Ovary (tissue), 10 donors: ENCODE measurements at places on chromosomes 5 and 9. TPM values are rescaled to one million over a fixed set of nuclear protein-coding genes. Genes with fewer than 3 reads are reported as not detected.

GRCh38 chr5:157828105-157828943, 30.6 kb downstream of the CLINT1 start:
- no peaks in the 10 kb centered on the region for H3K36me3 ChIP-seq

GRCh38 chr5:109247986-109248385, 161.8 kb downstream of the PJA2 start:
- H3K4me1 ChIP-seq: no peaks in the 10 kb centered on the region
- H3K4me3 ChIP-seq: no peak overlapping the region
- no peak overlapping the region for H3K27ac ChIP-seq
- DNase-seq: no peak
- no peaks in the 10 kb centered on the region for H3K36me3 ChIP-seq

- no peak overlapping the region for H3K4me3 ChIP-seq
- no peaks in the 10 kb centered on the region for H3K27me3 ChIP-seq
- no peaks in the 10 kb centered on the region for H3K36me3 ChIP-seq
- DNase-seq: no peak
- H3K27ac ChIP-seq: no peak overlapping the region
Measured at GRCh38 chr9:131701789-131702337, 38.0 kb downstream of the RAPGEF1 start.

DNA sequence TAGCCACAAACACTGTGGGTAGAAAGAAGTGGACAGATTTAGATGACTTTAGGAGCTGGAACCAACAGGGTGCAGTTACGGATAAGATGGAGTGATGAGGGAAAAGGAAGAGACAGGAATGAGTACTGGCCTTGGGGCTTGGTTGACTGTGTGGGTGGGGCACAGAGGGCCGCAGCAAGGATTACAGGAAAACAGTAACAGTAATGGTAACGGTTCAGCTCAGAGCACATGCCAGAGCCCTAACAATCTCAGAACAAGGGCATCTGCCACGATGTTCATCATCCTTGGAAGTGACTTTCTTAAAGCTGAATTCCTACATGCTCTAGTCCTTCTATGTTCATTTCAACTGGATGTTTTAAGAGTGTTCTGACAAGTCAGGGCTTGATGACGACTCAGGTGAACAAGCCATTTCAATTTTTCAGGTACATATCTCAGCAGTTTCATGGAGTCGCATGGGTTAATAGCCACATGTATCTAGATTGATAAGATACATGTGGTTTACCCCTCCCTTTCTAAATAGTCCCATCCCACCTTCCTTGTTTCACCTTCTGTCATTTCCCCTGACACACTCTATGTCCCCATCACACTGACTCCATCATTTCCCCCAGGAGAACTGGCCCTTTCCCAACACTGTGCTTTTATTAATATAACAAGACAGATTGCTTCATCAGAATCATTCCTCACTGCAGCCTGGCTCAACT, 65.0 kb downstream of the CEMIP2 start:
- no peak overlapping the region for H3K4me3 ChIP-seq
- H3K27me3 ChIP-seq: no peaks in the 10 kb centered on the region
- no peaks in the 10 kb centered on the region for H3K36me3 ChIP-seq
- no peak overlapping the region for H3K27ac ChIP-seq
- DNase-seq: no peak

DNA sequence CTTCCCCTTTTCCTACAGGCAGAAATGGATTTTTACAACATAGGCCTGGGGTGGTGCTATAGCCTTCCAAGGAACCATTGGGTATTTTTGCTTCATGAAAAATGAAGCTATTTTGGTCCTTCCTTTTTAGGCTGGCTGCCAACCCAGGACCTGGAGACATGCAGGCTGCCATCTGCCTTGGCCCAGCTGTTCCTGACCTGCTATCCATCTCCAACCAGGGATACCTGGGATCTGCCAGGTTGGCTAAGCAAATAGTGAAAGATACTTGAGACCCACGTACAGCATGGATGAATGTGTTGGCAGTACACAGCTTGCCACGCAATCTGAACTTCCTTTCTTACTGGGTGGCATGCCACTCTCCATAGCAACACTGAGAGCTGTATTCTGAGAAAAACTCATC, 31.1 kb downstream of the MRPS27 start:
- no peak for DNase-seq
- H3K27me3 ChIP-seq: no peaks in the 10 kb centered on the region
- H3K36me3 ChIP-seq: no peaks in the 10 kb centered on the region
- H3K4me3 ChIP-seq: no peak overlapping the region

GRCh38 chr5:96388176-96388575, 44.9 kb downstream of the PCSK1 start:
- no peak for DNase-seq
- H3K27ac ChIP-seq: no peak overlapping the region
- no peaks in the 10 kb centered on the region for H3K27me3 ChIP-seq
- no peaks in the 10 kb centered on the region for H3K36me3 ChIP-seq
- no peak overlapping the region for H3K4me3 ChIP-seq

DNA sequence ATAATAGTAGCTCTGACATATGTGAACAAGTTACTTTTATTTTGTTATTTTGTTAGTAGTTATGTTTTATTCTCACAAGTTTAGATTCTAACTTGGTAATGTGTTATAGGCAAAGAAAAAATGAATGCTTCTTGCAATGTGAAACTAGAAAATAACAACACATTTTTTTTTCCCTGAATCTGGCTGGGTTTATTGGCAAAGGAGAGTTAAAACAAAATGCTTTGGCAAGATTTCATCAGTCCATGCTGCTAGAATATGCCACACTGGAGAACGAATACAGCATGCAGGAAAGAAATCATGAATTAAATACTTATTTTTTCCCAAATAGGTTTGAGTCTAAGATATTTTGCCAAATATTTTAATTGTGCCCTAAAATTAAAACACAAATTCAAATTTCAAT, 1048.1 kb upstream of the ACO1 start:
- no peak for DNase-seq
- no peak overlapping the region for H3K27ac ChIP-seq
- no peaks in the 10 kb centered on the region for H3K4me1 ChIP-seq
- no peaks in the 10 kb centered on the region for H3K27me3 ChIP-seq

DNA sequence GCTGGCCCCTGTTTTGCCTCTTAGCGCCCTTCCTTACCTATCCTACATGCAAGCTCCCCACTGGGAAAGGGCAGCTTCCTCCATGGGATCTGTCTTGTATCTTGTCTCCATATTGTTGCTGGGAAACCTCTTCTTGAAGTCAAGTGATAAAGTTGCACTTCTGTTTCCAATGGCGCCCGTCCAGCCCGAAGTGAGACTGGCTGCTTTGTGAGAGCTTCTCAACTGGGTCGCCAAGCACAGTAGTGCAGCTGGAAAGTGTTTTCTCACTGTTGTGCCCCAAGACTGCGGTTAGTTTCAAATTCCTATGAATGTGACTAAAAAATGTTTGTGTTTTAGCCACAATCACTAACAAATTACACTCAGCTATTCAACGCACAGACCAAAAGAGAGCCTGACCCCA, 506.6 kb upstream of the MPDZ start:
- no peak overlapping the region for H3K4me3 ChIP-seq
- DNase-seq: no peak
- H3K4me1 ChIP-seq: peaks cover 4% of the 10 kb centered on the region
- H3K27me3 ChIP-seq: no peaks in the 10 kb centered on the region
- no peaks in the 10 kb centered on the region for H3K36me3 ChIP-seq

GRCh38 chr5:751496-751895, 33.0 kb downstream of the ZDHHC11B start:
- H3K4me1 ChIP-seq: no peaks in the 10 kb centered on the region
- DNase-seq: no peak
- H3K4me3 ChIP-seq: no peak overlapping the region
- H3K36me3 ChIP-seq: no peaks in the 10 kb centered on the region

- H3K27ac ChIP-seq: no peak overlapping the region
- no peak for DNase-seq
- no peak overlapping the region for H3K4me3 ChIP-seq
- H3K36me3 ChIP-seq: no peaks in the 10 kb centered on the region
- H3K4me1 ChIP-seq: no peaks in the 10 kb centered on the region
Measured at GRCh38 chr9:3855929-3856328, 330.1 kb upstream of the RFX3 start.

GRCh38 chr9:88106492-88106891, 31.8 kb downstream of the SPATA31C2 start:
- no peak overlapping the region for H3K4me3 ChIP-seq
- no peaks in the 10 kb centered on the region for H3K36me3 ChIP-seq
- no peak overlapping the region for H3K27ac ChIP-seq
- no peaks in the 10 kb centered on the region for H3K4me1 ChIP-seq
- no peak for DNase-seq

DNA sequence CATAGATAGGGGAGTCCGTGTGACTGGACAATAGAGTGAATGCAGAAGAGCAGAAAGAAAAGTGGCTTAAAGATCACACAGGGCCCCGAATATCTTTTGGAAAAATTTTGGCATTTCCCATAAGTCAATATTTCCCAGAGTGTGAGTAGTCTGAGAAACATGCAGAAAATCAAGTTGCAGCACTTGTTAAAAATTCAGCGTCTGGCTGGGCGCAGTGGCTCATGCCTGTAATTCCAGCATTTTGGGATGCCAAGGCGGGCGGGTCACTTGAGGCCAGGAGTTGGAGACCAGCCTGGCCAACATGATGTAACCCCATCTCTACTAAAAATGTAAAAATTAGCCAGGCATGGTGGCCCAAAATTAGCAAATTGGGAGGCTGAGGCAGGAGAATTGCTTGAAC, 227.0 kb downstream of the DRD1 start:
- H3K4me3 ChIP-seq: no peak overlapping the region
- no peak for DNase-seq
- no peaks in the 10 kb centered on the region for H3K27me3 ChIP-seq
- H3K36me3 ChIP-seq: no peaks in the 10 kb centered on the region
- H3K27ac ChIP-seq: no peak overlapping the region

DNA sequence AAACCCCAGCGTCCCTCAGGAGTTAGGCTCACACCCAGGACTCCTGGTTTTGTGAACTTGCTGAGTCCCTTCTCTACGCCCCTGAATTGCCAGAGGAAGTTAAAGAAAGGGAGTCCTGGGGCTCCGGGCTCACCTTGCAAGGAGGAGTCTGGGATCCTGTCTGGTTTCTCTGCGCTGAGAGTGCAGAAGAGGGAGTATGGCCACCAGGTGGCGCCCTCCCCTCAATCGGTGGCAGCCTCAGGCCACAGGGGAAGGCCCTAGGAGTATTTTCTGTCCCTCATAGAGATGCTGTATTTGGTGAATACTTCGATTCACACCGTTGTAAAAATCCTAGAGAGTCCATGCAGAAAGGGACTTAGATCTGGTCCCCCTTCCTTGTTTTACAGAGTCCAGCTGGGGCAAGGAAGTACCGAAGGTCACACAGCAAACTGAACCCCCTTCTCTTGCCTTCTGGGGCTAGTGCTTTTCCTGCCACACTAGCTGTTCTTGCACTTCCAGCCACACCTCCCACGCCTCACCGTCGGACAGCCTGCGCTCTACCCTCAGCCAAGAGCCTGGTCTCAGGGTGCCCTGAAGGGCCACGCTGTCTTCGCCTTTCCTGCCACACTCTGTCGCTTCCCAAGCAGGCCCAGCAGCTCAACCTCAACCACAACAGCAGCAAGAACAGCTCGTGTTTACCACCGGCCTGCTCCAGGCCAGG, 10.2 kb downstream of the HAND1 start:
- no peaks in the 10 kb centered on the region for H3K27me3 ChIP-seq
- peak; percentile 86 for DNase-seq

DNA sequence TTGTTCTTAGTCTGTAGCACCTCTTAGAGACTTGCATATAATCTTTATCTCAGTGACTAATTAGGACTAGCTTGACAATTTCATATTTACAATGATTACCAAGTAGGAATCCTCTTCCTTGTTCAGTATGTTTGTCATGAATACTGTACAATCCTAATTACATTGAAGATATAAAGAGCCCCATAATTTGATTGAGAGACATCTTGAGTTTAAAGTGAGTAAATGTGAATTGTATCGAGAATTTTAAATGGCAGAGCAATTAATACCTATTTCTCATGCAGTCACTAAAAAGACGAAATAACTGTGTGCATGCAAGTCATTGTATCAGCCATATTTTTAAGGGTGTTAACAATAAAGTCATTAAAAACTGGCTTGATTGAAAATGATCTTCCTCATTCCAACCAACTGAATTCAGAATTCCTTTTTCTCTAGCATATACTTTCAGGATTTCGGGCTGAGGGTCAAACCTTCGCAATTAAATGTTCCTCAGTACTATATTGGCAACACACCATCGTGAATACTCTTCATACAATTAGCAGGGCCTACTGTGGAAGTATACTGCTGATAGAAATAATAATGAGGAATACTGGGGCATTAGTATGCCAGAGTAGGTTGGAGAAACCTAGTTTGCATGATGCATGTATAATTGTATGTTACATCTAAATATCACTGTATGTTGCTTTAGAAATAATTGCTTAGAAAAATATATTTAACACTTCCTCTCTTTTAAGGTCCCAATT, 284.7 kb upstream of the TMEM161B start:
- DNase-seq: no peak
- no peaks in the 10 kb centered on the region for H3K27me3 ChIP-seq
- H3K36me3 ChIP-seq: no peaks in the 10 kb centered on the region
- H3K4me1 ChIP-seq: no peaks in the 10 kb centered on the region

GRCh38 chr5:132525299-132525724, 18.0 kb downstream of the IL5 start:
- no peak for DNase-seq
- no peak overlapping the region for H3K4me3 ChIP-seq
- no peaks in the 10 kb centered on the region for H3K36me3 ChIP-seq
- no peak overlapping the region for H3K27ac ChIP-seq

GRCh38 chr5:132495667-132496190, 5.2 kb upstream of the IRF1 start:
- H3K4me1 ChIP-seq: peaks cover 13% of the 10 kb centered on the region
- peak; percentile 94 for DNase-seq
- no peaks in the 10 kb centered on the region for H3K36me3 ChIP-seq
- H3K4me3 ChIP-seq: peak overlapping the region; percentile 70
- no peaks in the 10 kb centered on the region for H3K27me3 ChIP-seq

DNA sequence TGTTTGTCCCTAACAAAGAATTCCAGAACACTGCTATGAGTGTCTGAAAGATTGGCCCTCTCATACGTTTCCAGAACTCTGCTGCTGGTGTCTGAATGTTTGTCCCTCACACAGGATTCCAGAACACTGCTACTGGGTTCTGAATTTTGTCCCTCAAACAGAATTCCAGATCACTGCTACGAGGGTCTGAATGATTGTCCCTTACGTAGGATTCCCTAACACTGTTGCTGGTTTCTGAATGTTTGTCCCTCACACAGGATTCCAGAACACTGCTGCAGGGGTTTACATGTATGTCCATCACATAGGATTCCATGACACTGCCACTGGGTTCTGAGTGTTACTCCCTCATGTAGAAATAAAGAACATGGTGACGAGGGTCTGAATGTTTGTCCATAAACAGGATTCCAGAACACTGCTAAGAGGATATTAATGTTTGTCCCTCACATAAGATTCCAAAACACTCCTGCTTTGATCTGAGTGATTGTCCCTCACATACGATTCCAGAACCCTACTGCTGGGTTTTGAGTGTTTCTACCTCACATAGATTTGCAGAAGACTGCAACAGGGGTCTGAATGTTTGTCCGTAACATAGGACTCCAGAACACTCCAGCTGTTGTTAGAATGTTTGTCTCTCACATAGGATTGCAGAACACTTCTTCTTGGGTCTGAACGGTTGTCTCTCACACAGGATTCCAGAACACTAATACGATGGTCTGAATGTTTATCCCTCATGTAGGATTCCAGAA, 214.4 kb downstream of the FOXD4L6 start:
- H3K4me3 ChIP-seq: no peak overlapping the region
- no peaks in the 10 kb centered on the region for H3K27me3 ChIP-seq
- no peak for DNase-seq
- H3K36me3 ChIP-seq: no peaks in the 10 kb centered on the region
- no peak overlapping the region for H3K27ac ChIP-seq

GARNL3 gene
- 22.9 TPM for total RNA-seq

ARSB gene
- 5.9 TPM for total RNA-seq

CNTLN gene
- 16.8 TPM for total RNA-seq

SLCO6A1 gene
- not detected for total RNA-seq

WDR38 gene
- 1.7 TPM for total RNA-seq

GKAP1 gene
- 14.0 TPM for total RNA-seq

LRRC70 gene
- total RNA-seq: 2.8 TPM

KIF12 gene
- total RNA-seq: 1.9 TPM
